ENCODE measurements at places on chromosomes 4 and X.

GRCh38 chrX:120224388-120224787, 26.2 kb upstream of the ZBTB33 start:
- DNase-seq = no peak

DNA sequence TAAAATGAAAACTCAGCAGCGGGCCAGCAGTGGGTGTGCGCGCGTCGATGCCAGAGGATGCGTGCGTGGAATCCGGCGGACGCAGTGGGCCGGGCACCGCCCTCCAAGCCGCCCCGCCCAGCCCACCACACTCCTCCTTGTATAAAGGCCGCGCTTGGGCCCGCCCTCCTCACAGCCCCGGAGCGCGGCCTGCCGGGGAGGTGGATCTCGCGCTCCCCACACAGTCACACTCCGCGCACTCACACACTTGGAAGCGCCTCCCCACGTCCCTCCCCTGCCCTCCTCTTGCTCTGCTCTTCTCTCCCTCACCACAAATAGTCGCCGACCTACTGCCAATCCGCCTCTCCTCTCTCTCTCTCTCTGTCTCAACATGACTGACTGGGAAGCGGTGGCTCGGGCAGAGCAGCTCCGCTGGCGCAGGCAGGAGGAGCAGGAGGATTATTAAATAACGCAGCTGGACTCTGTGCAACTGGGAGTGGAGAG, at the start of gene CCSER1:
Gene CCSER1 (plus strand): TSS at position 172 of the 483 bp plus-strand sequence.
- no peak for DNase-seq

GRCh38 chr4:177986236-177986635, 544.0 kb upstream of the AGA start:
- DNase-seq = no peak

- no peak for DNase-seq
Measured at GRCh38 chrX:150730719-150731118, 37.5 kb downstream of the MTMR1 start.

- DNase-seq = no peak
Measured at GRCh38 chrX:120662662-120663061, 32.8 kb upstream of the C1GALT1C1 start.

GRCh38 chr4:8192748-8193738, 6.0 kb upstream of the SH3TC1 start:
- DNase-seq = no peak

DNA sequence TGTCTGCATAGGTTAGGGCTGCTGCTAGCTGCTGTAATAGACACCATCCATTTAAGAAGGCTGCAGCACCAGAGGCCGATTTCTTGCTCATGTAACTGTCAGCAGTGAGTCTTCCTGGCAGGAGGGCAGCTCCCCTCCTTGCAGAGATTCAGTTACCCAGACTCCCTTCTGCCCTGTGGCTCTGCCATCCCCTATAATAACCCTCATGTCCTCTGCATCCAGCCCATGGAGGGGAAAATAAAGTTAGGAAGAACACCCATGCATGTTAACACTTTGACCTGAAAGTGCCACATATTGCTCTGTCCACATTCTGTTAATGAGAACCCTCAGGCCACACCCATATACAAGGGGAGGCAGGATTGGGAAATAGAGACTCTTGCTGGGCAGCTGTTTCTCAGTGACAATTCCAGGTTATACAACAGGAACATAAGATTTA, 5.4 kb downstream of the STBD1 start:
- no peak for DNase-seq

Data from HS-27A (cell line).